ENCODE measurements at places on chromosomes 16 and 17. TPM values are rescaled to one million over a fixed set of nuclear protein-coding genes. Genes with fewer than 3 reads are reported as not detected.

The ITGB4 gene
- total RNA-seq, result 43.3 TPM

The ZNF688 gene
- 18.0 TPM for total RNA-seq

The CLDN7 gene
- total RNA-seq, result 141 TPM

The SCO1 gene
- total RNA-seq, result 18.4 TPM

The PDILT gene
- not detected for total RNA-seq

The CDRT15L2 gene
- total RNA-seq, result not detected

The CEP295NL gene
- total RNA-seq, result 2.6 TPM

The SLC52A1 gene
- 0.22 TPM for total RNA-seq

The CPNE7 gene
- 5.3 TPM for total RNA-seq

The SPNS2 gene
- total RNA-seq, result 48.2 TPM

The AOC2 gene
- 1.5 TPM for total RNA-seq

The BBS2 gene
- total RNA-seq, result 188 TPM

The PMFBP1 gene
- total RNA-seq, result 0.43 TPM

The GPR142 gene
- not detected for total RNA-seq

The GGT6 gene
- total RNA-seq, result 18.7 TPM

The CHP2 gene
- not detected for total RNA-seq

The RAB40B gene
- 10.2 TPM for total RNA-seq

The OR3A3 gene
- total RNA-seq, result not detected

The KRTAP4-1 gene
- total RNA-seq, result not detected

The ARHGDIG gene
- total RNA-seq, result not detected

The SECTM1 gene
- total RNA-seq, result 34.1 TPM

The CNGB1 gene
- total RNA-seq, result not detected

The LRRC46 gene
- total RNA-seq, result 8.7 TPM

The GRIN2C gene
- total RNA-seq, result not detected

The CFAP119 gene
- 15.5 TPM for total RNA-seq

The ABCA6 gene
- 66.8 TPM for total RNA-seq

The KREMEN2 gene
- total RNA-seq, result not detected

The BAHCC1 gene
- 12.6 TPM for total RNA-seq

The ZNF597 gene
- total RNA-seq, result 5.2 TPM

The JMJD6 gene
- total RNA-seq, result 42.2 TPM

The MYH1 gene
- not detected for total RNA-seq

The ALOX15B gene
- 93.2 TPM for total RNA-seq
